ENCODE measurements at places on chromosomes 7 and 10.

- peak; percentile 39 for DNase-seq
Observed at GRCh38 chr10:77586719-77587415, 50.7 kb downstream of the KCNMA1 start.

- peak; percentile 26 for DNase-seq
Observed at GRCh38 chr7:108613147-108613948, 43.7 kb downstream of the DNAJB9 start.

DNA sequence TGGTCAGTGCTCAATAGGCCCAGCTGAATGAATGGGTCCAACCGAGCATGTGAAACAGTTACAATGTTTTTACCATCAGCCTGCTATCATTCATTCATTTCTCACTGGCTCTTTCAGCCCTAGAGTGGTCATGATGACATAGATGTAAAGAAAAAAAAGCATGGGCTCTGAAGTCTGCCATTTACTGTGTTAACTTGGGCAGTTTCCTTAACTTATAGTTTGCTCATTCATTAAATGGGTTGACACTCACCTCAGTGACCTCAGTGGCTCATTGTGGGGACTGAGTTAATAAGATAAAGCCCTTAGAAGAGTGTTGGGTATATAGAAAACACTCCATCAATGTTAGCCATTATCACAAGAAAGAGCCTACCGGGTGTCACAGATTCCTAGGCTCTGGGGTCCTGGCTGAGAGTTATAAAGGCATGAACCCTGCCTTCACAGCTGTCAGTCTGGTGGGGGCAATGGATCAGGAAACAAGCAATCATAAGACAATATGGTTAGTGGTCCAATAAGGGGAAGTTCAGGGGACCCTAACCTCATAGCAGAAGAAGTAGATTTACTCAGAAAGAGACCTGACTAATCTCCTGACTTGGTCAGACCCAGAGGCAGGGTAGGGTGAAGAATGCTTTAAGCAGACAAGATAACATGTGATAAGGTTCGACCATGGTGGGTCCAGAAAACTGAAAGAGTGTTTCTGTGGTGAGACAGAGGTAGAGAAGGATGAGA is 29.7 kb upstream of the GPAM start:
- DNase-seq: no peak

GRCh38 chr7:109986701-109987100 is 1104.2 kb upstream of the LRRN3 start:
- DNase-seq: no peak

Data from astrocyte of the cerebellum (primary cell).